Nucleus accumbens (tissue), 56 donors: ENCODE measurements at places on chromosomes 7 and 10.

- no peak for DNase-seq
Observed at GRCh38 chr7:42981601-42982000, 49.4 kb downstream of the MRPL32 start.

GRCh38 chr7:42854571-42855118, 57.2 kb downstream of the C7orf25 start:
- DNase-seq = no peak

GRCh38 chr7:3000566-3000965, 43.1 kb downstream of the CARD11 start:
- no peak for DNase-seq

DNA sequence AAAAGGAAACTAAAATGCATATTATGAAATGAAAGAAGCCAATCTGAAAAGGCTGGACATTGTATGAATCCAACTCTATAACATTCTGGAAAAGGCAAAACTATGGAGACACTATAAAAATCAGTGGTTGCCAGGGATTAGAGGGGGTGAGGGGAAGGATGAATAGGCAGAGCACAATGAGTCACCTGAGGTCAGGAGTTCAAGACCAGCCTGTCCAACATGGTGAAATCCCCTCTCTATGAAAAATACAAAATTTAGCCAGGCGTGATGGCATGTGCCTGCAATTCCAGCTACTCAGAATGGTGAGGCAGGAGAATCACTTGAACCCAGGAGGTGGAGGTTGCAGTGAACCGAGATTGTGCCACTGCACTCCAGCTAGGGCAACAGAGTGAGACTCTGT, 324.8 kb upstream of the PHYHIPL start:
- DNase-seq = no peak

- no peak for DNase-seq
Observed at GRCh38 chr7:151047976-151048815, at the start of gene ASIC3. Gene ASIC3, plus strand, starts transcription at chr7:151048531. Its CDS starts 355 bp downstream, at chr7:151048886.

GRCh38 chr7:44394636-44395035, 69.2 kb upstream of the CAMK2B start:
- DNase-seq = no peak

DNA sequence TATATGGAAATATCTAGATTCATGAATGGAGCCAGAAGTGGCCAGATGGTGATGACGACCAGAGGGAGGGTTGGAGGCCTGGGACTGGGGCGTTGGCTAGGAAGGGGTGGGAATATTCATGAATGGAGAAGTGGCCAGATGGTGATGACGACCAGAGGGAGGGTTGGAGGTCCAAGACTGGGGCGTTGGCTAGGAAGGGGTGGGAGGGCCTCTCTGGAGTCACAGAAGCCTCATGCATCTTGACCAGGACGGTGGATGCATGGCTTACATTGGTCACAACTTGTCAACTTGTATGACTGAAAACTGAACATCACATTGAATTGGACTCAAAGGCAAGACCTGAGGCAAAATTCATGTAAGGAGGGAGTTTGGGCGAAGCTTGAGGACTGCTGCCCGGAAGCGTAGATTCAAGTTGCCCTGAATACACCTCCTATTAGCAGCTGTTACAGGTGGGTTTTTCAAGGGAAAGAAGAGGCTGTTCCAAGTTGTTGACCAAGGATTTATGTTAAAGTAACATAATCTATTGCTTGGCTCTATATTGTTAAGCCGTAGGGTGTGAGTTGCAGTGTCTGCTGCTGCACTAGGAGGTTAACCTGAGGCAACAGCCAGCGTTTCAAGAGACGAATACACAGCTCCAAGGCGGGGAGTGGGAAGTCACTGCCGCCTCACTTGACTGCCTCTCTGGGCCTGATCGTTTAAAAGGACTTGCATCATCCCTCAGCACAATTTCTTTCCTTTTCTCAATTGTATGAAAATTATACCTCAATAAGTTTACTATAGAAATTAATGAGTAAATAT, 55.1 kb upstream of the FAM20C start:
- no peak for DNase-seq

GRCh38 chr7:83806538-83806937, 157.6 kb upstream of the SEMA3E start:
- no peak for DNase-seq

- no peak for DNase-seq
Observed at GRCh38 chr10:35420827-35421552, 84.7 kb downstream of the CCNY start.

GRCh38 chr10:71084818-71085126, 127.6 kb upstream of the UNC5B start:
- no peak for DNase-seq

DNA sequence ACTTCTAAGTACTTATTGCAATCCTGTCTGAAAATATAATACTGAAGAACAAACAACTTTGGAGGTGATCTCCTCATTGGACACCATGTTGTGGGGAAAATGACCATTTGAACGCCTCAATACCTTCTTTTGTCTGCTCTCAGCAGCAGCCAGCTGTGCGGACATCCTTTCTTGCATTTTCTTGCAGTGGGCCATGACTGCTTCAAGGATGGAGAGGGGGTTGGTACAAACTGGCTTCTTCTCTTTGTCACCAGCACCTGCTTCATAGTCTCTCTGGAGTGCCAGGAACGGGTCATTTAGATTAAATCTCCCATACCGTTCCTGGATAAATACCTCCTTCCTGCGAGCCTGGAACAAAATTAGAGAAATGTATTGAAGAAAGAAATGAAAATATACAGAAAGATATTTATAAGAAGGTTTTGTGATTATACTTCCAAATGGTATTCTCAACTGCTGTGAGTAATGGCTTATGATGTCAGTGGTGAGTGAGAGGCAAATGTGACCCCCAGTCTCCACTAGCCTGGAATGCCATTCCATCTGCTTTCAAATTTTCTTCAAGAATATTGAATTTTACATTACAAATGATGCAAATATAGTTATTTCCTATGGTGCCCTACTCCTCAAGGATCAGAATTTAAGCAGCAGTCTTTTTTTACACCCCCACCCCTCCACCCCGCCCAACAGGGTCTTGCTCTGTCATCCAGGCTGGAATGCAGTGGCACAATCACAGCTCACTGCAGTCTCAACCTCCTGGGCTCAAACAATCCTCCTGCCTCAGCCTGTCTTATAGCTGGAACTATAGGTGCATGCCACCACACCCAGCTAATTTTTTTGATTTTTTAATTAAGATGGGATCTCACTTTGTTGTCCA, 62.4 kb downstream of the CTTNBP2 start:
- no peak for DNase-seq

DNA sequence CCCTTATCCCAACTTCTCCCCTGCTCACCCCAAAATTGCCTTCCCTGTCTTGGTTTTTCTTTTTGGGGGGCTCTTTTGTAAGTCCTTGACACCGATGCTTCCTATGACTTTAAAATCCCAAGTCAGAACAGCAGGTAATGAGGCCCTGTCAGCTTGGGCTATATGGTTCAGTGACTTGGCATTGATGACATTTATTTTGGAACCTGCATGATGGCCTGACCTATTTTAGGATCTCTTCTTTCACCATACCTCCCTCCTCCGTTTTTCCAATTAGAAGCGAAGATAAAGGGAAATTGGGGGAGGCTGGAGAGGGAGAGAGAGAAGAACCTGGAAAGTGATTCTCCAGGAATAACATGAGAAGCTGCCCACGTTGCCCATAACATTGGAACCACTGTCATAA, 424.9 kb upstream of the AUTS2 start:
- no peak for DNase-seq

GRCh38 chr10:112915590-112916572, 34.2 kb upstream of the TCF7L2 start:
- DNase-seq = no peak

DNA sequence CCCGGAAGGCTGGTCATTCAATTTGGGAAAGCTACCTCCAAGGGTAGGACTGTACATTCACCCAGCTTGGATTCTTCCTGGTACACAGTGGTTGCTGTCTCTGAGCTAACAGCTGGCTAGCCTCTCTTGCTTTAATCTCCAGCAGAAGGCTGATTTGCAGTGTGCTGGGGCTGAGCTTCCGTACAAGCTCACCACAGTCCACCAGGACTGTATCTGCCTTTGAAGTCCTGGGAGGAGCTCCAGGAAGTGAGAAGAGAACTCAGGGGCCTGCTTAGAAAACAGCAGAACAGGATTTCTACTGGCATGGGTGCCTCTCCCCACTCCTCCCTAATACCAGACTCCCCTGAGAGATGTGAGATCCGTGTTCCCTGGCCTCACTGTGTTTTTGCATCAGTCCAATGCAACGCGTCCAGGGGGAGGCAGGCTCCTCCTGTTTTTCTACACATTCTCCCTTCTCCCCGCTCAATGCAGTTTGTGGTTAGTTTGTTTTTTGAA, 6.6 kb downstream of the AFAP1L2 start:
- no peak for DNase-seq

GRCh38 chr10:78863140-78863905, 205.4 kb upstream of the ZMIZ1 start:
- no peak for DNase-seq

- no peak for DNase-seq
Observed at GRCh38 chr10:18082381-18082780, 57.8 kb upstream of the CACNB2 start.

- DNase-seq = no peak
Observed at GRCh38 chr7:45244981-45245380, 87.4 kb downstream of the RAMP3 start.

GRCh38 chr7:117157241-117158209, 165.3 kb downstream of the WNT2 start:
- DNase-seq = no peak

GRCh38 chr7:132083126-132083525, 493.1 kb downstream of the PLXNA4 start:
- no peak for DNase-seq

DNA sequence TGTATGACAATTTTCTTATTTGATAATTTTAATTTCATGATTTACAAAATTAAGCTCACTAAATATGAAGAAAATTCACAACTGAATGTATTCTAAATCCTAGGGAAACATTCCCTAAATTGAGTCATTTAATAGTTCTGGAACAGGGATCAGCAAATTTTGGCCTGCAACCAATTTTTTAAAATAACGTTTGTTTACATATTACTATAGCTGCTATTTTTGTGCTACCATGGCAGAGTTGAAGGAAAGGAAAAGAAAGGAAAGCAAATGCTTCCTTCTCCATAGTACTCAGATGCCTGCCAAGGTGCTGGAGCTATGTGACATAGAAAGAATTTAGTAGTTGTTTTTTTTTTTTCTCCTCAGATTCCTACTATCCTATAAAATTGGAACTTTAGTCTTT, 1307.7 kb upstream of the LRRTM3 start:
- no peak for DNase-seq

DNA sequence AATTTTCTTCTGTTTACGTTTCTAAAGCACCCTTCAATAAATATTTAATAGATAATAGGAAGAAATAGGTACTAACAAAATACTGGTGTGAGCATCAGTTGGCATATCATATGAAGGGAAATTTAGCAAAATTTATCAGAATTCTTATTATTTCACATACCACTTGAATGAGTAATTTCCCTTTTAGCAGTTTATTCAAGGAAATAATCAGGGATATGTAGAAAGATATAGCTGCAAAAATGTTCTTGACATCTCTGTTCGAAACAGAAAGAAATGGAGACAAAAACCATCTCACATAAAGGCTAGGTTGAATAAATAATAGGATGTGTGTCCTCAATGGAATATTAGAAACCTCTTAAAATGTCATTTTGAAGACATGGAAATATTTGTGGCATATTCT, 35.8 kb upstream of the PIP4K2A start:
- no peak for DNase-seq

GRCh38 chr10:70566515-70567290, 35.8 kb downstream of the PRF1 start:
- no peak for DNase-seq

DNA sequence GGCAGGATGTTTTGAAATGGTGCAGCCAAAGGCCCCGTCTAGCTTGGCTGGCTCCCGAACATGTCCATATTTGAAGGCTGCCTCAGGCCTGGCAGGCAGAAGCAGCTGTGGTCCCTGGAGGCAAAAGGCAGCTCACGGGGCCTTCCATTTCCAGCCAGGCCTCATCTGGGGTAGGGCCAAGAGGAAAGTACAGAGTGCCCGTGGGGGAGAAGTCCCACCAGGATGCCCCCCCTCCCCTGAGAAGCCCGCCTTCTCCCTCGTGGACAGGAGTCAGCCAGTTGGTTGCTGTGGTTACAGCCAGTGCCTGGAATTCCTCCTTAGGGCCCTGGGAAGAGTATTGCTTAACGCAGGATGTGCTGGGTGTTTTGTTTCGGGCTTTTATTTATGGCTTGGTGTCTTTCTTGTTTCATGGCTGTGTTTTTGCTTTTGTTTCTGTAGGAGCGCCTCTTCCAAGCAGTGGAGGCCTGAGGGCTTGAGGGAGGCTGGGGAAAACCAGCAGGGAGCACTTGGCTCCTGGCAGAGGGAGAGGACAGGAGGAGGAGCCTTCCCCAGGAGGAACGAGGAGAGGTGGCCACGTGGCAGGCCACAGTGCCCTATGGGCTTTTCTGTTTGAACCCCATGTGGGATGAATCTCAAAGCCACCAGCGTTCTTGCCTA, 45.4 kb downstream of the CHST3 start:
- DNase-seq = peak; percentile 39

DNA sequence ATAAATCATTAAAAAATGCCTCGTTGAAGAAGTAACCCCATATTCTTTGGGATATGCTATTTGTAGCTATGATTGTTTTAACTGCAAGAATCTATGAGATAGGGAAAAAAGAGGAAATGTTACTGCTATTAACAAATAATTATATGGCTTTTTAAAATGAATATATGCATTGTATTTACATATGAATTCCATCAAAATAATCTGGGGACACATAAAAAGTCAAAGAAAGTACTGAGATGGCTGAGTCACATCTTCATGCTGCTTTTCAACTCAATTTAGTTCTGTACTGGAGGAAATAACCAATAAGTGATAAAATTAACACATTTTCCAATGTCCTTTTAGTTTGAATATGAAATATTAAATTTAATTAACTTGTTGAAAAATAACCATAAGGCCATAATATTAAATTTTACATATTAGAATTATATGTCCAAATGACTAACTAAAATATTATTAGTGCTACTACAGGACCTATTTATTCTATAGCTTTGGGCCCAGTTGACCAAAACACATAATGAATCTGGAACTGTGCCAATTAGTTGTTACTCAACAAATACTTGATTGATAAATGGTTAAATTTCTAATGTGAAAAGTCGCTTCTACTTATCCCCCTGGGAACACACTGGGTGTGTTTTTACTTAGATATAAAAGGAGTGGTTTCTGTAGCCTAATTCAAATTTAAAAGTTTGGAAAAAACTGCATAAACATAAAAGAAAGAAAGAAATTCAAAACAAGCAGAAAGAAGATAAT, 214.6 kb upstream of the PFKP start:
- no peak for DNase-seq

DNA sequence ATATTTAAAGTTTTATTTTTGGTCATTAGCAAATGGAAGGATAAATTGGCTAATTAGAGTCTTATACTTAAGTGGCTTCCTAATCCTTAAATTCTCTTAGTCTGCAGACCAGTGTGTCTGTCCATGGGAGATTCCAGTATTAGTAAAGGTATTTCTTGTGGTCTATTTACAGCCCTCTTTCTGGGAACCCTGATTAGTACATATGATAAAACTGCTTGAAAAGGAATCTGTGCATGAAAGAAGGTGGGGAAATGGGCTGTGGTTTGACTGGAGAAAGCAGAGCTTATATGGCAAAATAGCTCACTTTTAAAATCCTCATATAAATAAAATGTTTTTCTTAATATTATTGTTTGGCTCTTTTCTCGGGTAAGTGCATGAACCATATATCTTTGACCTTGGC, 124.5 kb upstream of the RHOBTB1 start:
- no peak for DNase-seq
